GM04503 (cell line): ENCODE measurements at places on chromosomes 13 and 19.
A peak's percentile ranks its signal among the peaks of the same experiment; 100 is the strongest.

- no peak for DNase-seq
Measured at GRCh38 chr19:45180936-45181335, 2.4 kb downstream of the BLOC1S3 start.

GRCh38 chr13:98890186-98890585 is 87.7 kb downstream of the DOCK9 start:
- DNase-seq = peak; percentile 83

DNA sequence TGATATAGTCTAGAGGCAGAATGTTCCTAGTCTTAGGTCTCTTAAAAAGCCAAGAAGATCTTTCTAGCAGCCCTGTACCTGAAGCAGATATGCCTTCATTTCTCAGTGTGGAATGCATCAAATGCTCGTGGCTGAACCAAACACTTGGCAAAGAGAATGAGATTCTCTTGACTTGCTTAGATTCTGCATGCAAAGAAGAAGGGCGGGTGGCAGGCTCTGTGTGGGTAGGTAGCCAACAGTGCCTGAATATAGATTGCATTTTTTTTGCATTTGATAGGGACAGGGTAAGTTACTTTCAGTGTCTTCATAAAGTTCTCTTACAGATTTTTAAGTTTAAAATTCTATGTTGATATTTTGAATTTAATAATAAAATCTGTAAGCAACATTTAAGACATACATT is 27.3 kb downstream of the IFT88 start:
- DNase-seq = no peak

- no peak for DNase-seq
Measured at GRCh38 chr13:93948162-93948922, 531.1 kb downstream of the DCT start.
